ENCODE measurements at places on chromosomes 3 and 15.

- DNase-seq, result no peak
Observed at GRCh38 chr3:8286086-8286485, 215.5 kb upstream of the LMCD1 start.

DNA sequence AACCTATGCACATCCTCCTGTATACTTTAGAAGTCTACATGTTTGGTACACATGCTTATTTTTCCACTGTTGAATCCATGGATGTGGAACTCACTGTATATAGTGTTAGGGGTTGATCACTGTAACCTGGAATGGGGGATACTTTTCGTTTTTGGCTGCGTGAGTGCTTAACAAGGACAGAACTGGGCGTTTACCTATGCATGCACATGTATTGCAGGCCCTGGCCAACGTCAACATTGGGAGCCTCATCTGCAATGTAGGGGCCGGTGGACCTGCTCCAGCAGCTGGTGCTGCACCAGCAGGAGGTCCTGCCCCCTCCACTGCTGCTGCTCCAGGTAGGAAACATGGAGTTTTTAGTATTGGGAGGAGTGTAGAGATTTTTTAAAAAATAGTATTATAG lies 2.3 kb downstream of the RPLP1 start:
- no peak for DNase-seq

DNA sequence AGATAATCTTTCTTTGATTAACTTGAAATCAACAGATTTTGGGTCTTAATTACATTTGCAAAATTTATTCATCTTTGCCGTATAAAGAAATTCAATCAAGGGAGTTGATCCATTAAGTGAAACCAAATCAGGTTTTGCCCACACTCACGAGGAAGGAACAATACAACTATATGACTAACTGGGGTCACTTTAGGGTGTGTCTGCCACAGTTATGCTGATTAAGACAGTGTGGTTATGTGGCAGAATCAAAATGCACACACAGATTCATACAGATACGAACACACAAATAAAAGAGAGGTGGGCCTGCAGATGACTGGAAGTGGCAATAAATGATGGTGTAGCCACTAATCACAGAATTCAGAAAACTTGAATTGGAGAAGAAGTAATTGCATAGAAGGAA lies 543.5 kb downstream of the GABRG3 start:
- no peak for DNase-seq

DNA sequence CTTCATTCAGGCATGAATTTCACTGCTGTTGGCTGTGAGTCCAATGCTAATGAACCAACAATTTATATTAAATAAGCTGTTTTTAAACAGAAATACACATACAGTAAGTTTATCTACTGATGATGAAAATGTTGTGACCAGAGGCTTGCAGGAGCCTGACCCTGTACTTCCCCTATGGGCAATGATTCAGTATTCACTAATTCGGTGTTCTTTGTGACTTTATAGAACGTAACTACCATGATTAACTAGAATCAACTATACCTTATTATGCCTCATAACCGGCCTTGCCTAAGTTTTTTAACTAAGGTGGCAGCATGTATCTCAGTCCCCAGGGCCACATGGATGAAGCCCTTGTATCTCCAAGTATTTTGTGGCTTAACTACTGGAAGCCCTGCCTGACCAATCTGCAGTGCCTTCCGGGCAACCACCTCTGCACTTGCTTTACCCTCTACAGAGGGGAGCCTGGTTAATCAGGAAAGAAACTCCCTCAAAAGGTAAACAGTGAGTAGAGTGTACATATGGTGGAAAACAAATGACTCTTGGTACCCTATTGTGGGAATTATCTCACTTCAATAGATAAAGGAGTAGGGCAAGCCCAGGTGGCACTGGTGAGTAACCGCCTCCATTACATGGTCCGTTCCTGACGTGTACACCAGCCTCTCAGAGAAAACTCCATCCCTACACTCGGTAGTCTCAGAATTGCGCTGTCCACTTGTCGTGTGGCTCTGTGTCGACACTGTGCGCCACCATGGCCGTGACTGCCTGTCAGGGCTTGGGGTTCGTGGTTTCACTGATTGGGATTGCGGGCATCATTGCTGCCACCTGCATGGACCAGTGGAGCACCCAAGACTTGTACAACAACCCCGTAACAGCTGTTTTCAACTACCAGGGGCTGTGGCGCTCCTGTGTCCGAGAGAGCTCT lies 11.6 kb upstream of the CLDN18 start:
- no peak for DNase-seq

- no peak for DNase-seq
Observed at GRCh38 chr3:27310688-27311087, 58.5 kb downstream of the NEK10 start.

DNA sequence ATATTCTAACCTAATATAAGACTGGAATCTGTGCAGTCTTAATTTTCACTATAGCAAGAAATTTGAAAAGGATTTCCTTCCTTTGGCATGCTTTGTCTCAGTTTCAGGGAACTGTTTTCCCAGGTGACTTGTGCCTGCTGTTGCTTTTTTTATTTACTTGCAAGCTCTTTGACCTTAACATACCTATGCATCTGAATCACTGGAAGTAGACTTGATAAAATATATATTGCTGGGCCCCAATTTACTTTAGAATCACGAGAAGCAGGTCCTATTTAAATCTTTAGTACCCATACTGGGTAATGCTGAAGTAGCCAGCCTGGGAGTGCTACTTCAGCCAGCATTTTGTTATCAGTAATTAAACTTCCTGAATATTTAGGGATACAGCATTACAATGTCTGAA lies 257.9 kb upstream of the ALCAM start:
- no peak for DNase-seq

DNA sequence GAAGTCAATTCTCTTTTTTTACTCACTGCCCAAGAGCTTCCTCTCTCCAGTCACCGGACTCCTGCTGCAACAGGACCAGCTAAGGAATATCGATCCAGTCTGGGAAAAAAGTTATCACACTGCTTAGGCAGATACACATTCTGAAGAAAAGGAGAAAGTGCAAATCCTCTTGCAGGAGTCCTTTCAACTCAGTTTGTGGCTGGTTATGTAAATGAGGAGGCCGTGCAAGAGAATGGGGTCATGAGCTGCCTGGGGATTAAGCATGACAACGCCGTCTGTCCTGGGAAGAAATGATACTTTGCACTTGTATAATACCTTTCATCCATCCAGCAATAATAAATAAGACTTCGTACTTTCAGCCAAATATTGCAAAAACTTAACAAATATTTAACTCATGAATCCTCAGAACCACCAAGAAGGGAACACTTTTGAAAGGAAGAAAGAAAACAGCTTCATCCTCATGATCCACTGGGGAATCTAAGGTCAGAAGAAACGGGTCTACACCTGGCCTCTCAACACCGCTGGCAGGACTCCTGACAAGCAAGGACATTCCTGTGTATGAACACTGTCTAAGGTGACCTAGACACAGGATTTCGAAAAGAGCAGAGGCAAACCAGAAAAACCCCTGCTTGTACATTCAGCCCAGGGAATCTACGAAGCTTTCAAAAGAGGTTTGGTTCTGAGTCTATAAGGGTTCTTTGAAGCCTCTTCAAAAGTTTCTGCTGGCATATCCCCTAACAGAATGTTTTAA lies 13.1 kb upstream of the WWTR1 start:
- DNase-seq, result no peak

- DNase-seq, result no peak
Observed at GRCh38 chr3:47250309-47251060, 32.1 kb downstream of the KIF9 start.

GRCh38 chr15:71893691-71894090 lies 83.3 kb downstream of the NR2E3 start:
- no peak for DNase-seq

GRCh38 chr3:148218222-148218621 lies 479.5 kb upstream of the AGTR1 start:
- no peak for DNase-seq
